MV-4-11 (cell line): ENCODE measurements at places on chromosomes 6 and 20.
A peak's percentile ranks its signal among the peaks of the same experiment; 100 is the strongest.

DNA sequence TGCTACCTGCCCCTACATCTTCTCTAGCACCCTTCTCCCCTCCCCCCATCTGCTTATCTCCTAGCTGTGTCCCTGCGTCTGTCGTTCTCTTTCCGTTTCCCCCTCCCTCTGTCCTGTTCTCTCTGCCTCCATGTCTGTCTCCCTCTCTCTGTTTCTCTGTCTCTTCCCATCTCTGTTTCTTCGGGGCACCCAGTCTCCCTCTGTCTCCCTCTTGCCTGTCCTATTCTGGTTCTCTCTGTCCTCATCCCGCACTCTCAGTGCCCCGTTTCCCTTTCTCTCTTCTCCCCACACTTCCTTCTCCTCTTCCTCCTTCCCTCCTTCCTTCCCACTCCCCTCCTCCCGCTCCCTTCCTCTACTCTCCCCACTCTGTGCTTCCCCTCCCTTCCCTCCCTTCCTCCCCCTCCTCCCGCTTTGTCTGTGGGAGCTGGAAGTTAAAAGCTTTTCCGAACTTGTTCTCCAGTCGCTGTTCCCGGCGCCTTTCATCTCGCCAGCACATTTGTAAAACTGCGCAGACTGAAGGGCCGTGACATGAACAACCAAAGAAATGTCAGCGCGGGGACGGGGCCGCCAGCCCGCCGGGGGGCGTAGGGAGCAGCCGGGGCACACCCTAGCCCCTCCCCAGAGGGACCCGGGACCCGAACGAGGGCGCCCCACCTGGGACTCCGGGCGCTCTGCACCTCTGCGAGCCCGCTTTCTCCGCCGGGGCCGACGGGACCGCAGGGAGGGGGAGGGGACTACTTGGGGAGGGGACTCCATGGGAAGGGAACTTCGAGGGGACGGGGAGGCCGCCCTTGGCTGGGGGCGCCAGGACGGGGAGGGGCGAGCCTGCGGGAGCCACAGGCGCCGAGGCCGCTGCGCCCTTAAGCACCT is 4.0 kb upstream of the CDH22 start:
- no peak for DNase-seq

GRCh38 chr6:100258752-100259151 is 206.0 kb downstream of the SIM1 start:
- DNase-seq: peak; percentile 50

GRCh38 chr6:131946992-131947955 is 3.9 kb downstream of the CCN2 start:
- DNase-seq: no peak

DNA sequence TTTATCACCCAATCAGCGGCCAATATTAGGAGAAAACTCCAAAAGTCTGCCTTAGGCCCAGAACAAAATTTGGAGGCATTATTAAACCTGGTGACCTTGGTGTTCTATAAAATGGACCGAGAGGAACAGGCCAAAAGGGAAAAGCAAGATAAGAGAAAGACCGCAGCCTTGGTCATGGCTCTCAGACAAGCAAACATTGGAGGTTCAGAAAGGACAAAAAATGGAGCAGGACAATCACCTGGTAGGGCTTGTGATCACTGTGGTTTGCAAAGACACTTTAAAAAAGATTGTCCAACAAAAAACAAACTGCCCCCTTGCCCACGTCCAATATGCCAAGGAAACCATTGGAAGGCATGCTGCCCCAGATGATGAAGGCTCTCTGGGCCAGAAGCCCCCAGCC is 31.2 kb downstream of the CEP85L start:
- DNase-seq: no peak
